Parietal lobe (tissue), 2 donors: ENCODE measurements at places on chromosomes 5 and 9. TPM values are rescaled to one million over a fixed set of nuclear protein-coding genes. Genes with fewer than 3 reads are reported as not detected.

The PCDHB12 gene
- total RNA-seq: 36.9 TPM

The PCA3 gene
- 1.6 TPM for total RNA-seq

The FOXD4 gene
- 0.31 TPM for total RNA-seq

The KIAA0825 gene
- total RNA-seq: 44.8 TPM

The ARHGEF28 gene
- total RNA-seq: 8.1 TPM

The PCDHGC5 gene
- total RNA-seq: 20.0 TPM

The PDE6A gene
- not detected for total RNA-seq

The FANCC gene
- 23.8 TPM for total RNA-seq

The GPR151 gene
- under 0.01 TPM for total RNA-seq

The SUSD3 gene
- 1.3 TPM for total RNA-seq

The NFIB gene
- 240 TPM for total RNA-seq

The TAS2R1 gene
- 0.31 TPM for total RNA-seq

The FBP2 gene
- not detected for total RNA-seq

The PCDHGB3 gene
- 31.0 TPM for total RNA-seq

The DNM1 gene
- 145 TPM for total RNA-seq

The CDH18 gene
- total RNA-seq: 12.8 TPM

The TAF1L gene
- 0.31 TPM for total RNA-seq

The PAX5 gene
- not detected for total RNA-seq

The AQP3 gene
- total RNA-seq: not detected

The ARHGEF37 gene
- 1.3 TPM for total RNA-seq

The ANKRD18B gene
- total RNA-seq: not detected

The BDP1 gene
- 132 TPM for total RNA-seq

The CCDC152 gene
- total RNA-seq: 8.1 TPM

The HABP4 gene
- total RNA-seq: 12.5 TPM

The SLC34A1 gene
- not detected for total RNA-seq

The PARP8 gene
- 61.3 TPM for total RNA-seq

The TAF11L5 gene
- not detected for total RNA-seq

The MOB3B gene
- total RNA-seq: 20.7 TPM

The CDH9 gene
- 14.7 TPM for total RNA-seq

The TXNDC8 gene
- total RNA-seq: not detected

The NR4A3 gene
- 13.5 TPM for total RNA-seq

The EQTN gene
- total RNA-seq: 8.1 TPM

The FOXD4L4 gene
- total RNA-seq: 1.6 TPM

The FAT2 gene
- 0.94 TPM for total RNA-seq

The EIF4E1B gene
- total RNA-seq: 0.31 TPM

The FCHO2 gene
- 76.7 TPM for total RNA-seq

The SGCD gene
- total RNA-seq: 7.8 TPM

The DIPK1B gene
- 37.9 TPM for total RNA-seq

The PHYHD1 gene
- 1.9 TPM for total RNA-seq

The HEMGN gene
- total RNA-seq: 0.94 TPM

The CAPSL gene
- total RNA-seq: not detected

The PAEP gene
- not detected for total RNA-seq

The CDO1 gene
- total RNA-seq: 91.7 TPM

The GNA14 gene
- total RNA-seq: 0.94 TPM

The KIF27 gene
- total RNA-seq: 18.8 TPM

The SCGB3A2 gene
- not detected for total RNA-seq

The LRRC70 gene
- 8.5 TPM for total RNA-seq

The ELOVL7 gene
- total RNA-seq: 4.1 TPM

The MYO10 gene
- 46.6 TPM for total RNA-seq

The MVB12B gene
- total RNA-seq: 50.7 TPM

The PCDHA1 gene
- 9.1 TPM for total RNA-seq

The SMIM27 gene
- total RNA-seq: 4.7 TPM

The TRPM3 gene
- 42.3 TPM for total RNA-seq

The TNIP1 gene
- 27.5 TPM for total RNA-seq
